Muscle of back (tissue), 13 donors: ENCODE measurements at places on chromosomes 7 and 10. TPM values are rescaled to one million over a fixed set of nuclear protein-coding genes. Genes with fewer than 3 reads are reported as not detected.

DNA sequence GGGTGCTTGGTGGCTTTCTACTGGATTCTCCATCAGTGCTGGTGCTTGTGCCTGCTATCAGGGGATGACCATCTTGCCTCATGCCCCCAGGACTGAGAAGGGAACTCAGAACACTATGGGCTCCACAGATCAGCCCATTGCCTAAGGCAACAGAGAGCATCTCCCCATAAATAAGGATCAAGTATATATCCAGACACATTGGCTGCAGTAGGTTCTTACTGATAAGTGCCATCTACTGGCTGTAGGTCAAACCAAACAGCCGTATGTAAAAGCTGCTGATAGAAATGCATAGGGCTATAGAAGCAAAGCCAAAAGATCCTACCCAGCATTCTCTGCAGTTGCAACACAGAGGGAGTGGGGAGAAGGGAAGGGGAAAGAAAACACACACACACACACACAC is 153.7 kb downstream of the CDK14 start:
- DNase-seq = no peak

DNA sequence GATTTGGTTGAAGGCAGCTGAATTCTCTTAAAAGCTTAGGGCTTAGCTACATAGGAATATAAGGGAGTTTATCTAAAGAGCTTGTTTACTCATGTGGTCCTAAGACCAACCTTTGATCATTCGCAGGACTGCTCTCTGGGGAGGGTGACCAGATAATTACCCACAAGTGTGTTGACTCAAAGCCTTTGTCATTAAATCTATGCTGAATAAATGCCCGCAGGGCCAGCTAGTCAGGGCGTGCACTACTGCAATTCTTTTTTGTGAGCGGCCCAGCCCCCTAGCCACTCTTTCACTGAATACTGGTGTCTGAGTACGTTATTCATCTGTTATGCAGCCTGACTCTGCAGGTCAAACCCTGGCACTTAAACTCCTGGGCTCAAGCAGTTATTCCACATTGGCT is 69.6 kb downstream of the AKAP9 start:
- DNase-seq = no peak

- DNase-seq = peak; percentile 52
These were observed 5.7 kb downstream of the ARPC1B start for GRCh38 chr7:99380032-99380822.

GRCh38 chr10:29204070-29204800 is 84.6 kb upstream of the LYZL1 start:
- DNase-seq = peak; percentile 17

The SPDYE16 gene
- polyA plus RNA-seq = 0.70 TPM

DNA sequence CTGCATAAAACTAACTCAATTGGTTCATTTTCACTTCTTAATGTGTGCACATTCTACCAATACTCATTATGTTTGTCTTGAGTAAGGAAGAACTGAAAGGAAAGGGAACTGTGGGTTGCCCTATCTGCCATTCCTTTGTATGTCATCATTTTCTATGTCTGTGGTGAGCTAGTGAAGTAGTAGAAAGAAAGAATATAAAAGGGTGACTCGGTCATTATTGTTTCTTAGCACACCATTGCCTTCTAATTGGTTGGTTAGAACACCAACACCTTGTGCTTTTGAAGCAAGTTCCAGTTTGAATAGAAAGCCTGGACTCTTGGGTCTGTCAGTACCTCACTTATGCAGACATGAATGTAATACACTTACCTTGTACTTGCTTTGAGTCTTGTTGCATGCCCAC is 64.3 kb upstream of the MDFIC start:
- DNase-seq = no peak

GRCh38 chr10:78353636-78354035 is 320.0 kb downstream of the RPS24 start:
- DNase-seq = no peak

DNA sequence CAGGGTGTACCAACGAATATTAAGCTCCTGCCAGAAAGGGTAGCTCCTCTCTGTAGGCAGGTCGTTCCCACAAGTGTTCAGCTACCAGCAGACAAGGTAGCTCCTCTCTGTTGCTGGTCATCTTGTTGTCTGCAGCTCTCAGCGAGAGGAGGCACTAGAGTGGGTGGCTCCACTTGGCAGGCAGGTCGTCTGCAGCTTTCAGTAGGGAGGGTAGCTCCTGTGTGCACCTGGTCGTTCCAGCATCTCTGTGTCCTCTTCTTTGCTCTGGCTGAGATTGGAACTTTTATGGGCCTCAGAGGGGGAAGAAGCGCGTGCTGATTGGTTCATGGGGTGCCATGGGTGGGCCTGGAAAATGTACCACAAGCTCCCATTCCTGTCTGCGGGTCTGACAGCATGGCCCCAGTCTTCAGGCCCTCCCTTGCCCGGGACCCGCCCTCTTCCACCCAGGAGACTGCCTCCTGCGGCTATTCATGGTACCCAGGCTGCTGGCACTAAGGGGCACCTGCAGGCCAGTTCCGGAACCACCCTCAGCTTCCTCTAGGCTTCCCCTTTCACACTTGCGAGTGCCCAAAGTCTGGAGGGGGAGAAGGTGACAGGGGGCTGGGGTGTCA is 63.9 kb upstream of the CACNA2D1 start:
- no peak for DNase-seq

DNA sequence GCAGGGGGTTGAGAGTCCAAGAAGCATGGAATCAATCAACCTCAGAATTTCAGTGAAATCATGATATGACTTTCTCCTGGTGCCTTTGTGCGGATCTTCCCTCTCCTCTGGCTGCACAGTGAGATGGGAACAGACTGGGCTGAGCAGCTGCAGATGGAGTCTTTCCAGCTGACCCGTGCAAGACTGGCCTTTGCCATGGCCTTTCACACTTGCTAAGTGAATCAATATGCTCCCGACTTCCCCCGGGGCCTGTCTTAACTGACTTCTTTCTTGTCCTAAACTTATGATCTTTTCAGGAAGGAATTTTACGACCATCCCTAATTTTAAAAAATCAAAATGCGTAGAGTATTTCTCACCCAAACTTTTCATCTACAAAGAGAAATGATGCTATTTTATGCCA is 469.9 kb downstream of the GALNT17 start:
- DNase-seq = peak; percentile 74

DNA sequence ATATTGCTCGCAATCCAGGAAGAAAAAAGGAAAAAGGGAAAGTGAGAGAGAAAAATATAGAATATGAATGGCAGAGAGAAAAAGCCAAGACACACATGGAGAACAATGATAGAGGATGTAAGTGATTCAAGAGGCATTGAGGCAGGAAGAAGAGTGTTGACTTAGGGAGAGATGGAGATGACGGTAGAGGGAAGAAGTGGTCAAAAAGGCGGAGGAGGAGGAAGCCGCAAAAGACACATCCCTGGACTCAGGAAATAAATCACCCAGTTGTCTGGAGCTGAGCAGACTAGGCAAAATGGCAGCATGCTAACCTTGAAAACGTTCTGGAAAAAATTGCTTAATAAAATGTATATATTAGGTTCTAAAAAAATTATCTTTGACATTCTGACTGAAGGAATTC is 17.7 kb upstream of the GPR37 start:
- no peak for DNase-seq

- DNase-seq = no peak
These were observed 123.8 kb upstream of the PRPS1L1 start for GRCh38 chr7:18151422-18151821.

GRCh38 chr7:38020121-38020785 is 99.8 kb downstream of the EPDR1 start:
- DNase-seq = no peak

DNA sequence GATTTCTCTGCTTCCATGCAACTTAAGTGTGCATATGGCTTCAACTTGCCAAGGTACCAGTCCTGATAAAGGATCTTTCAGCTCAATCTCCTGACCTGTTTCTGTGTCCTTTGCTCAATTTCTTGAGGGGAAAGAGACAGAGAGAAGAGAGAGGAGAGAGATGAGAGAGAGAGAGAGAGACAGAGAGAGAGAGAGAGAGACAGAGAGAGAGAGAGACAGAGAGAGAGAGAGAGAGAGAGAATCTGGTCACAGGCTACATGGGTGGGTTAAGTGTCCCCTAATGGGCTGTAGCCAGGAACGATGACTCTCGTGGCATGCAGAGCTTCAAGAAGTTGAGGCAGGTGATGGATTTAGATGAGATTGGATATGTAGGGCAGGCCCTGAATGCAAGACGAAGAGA is 335.2 kb upstream of the PRKCQ start:
- DNase-seq = no peak

The FAM25G gene
- not detected for polyA plus RNA-seq

GRCh38 chr7:46393142-46393541 is 472.1 kb upstream of the IGFBP3 start:
- DNase-seq = no peak

The IL6 gene
- polyA plus RNA-seq = 0.27 TPM

DNA sequence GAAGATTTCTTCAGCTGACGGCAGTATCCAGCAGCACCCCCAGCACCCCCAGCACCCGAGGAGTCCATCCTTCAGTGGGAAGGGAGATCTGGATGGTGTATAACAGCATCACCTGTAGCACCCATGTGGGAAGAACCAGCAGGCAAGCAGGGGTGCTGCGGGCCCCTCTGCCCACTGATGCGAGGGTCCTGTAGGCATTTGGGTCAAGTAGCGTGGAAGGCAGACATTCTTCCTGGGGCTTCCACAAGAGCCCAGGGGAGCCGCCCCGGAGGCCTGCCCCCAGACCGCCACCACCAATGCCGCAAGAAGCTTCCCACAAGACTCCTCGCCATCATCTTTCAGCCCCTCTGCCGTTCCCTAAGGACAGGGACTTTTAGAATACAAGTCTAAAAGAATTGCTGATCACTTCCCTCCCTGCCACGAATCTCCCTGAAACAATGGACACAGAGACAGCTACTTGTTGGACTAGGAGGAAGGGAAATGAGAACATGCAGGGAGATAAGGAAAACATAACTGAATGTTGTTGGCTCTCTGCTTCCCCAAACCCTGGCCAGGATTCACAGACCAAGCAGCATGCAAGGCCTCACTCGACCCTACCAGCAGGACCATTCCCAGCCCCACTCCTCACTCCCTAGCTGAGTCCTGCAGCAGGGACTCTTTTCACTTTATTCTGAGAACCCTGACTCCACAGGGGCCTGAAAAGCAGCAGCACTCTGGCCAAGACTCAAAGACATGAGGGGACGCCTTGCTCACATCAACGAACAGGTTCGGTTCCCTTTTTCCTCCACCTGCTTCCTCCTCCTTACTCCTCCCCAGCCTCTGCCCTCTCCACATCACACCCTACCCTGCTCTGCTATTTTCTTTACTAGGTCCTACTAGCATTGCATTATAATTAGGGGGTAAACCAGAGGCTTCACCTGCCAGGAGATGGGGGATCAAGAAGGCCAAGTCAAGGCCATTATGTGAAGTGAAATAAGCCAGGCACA is 164.5 kb downstream of the HERPUD2 start:
- no peak for DNase-seq

The HOXA9 gene
- polyA plus RNA-seq = 22.5 TPM

- DNase-seq = no peak
These were observed 131.2 kb downstream of the ARHGAP22 start for GRCh38 chr10:48473704-48474103.

GRCh38 chr10:84292502-84292901 is 35.9 kb upstream of the CCSER2 start:
- no peak for DNase-seq

The RARRES2 gene
- 53.1 TPM for polyA plus RNA-seq

DNA sequence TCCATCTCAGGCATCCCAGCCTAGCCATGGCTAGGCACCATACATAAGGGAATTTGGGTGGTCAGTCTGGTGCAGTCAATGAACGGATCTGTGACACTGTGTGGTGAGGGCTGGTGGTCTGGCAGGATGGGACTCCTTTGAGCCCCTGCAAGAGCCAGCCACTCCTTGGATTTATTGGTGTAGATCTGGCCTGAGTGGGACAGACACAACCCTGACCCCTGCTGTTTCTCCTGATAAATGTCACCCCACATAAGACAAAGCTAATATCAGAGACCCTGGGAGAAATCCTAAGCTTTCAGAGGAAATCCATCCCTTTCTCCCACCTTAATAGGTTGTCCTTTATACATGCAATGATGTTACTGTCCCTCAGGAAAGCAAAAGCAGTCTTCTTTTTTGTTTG is 2.3 kb downstream of the FBXO24 start:
- DNase-seq = no peak

- no peak for DNase-seq
These were observed 362.7 kb downstream of the PLXNA4 start for GRCh38 chr7:132213583-132213982.

DNA sequence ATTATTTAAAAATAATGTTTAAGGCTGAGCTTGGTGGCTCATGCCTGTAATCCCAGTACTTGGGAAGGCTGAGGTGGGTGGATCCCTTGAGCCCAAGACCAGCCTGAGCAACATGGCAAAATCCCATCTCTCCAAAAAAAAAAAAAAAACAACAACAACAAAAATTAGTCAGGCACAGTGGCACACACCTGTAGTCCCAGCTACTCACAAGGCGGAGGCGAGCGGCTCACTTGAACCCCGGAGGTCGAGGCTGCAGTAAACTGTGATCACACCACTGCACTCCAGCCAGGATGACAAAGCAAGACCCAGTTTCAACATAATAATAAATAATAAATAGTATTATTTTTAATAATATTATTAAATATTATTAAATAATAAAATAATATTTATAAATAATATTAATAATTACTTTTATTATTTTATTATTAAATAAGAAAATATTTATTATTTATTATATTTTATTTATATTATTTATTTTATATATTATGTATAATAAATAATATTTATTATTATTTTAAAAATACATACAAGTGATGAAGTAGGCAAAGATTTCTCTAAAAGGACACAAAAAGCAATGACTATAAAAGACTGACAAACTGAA is 8.4 kb upstream of the LRRC61 start:
- DNase-seq = no peak

DNA sequence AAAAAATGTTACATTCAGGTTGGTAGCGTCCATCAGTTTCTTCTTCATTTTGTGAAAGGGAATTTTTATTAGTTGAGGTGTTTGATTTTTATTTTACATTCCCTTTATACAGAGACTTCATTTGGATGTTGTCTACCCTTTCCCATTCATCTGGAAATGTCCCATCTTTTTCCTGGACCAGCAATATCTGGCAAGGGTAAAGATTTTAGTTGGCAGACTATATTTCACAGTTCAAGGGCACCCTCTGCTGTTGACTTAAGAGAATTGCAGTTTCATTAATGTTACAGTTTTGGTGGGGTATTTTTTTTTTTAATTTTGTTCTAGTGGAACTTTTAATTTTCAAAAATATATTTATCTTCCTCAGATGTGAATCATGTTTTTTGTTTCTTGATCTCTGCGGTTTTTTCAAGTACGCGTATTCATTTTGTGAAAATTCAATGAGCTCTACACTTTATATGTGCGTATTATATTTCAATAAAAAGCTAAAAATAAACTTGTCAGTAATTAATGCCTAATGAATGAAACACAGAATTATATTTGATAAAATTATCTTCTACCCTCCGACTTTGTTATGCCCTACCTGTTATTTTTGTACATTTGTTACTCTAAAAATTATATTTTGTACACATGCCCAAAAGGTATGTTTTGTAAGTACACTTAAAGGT is 97.9 kb upstream of the KLF14 start:
- peak; percentile 80 for DNase-seq
